ENCODE measurements at places on chromosomes 1 and 21.

DNA sequence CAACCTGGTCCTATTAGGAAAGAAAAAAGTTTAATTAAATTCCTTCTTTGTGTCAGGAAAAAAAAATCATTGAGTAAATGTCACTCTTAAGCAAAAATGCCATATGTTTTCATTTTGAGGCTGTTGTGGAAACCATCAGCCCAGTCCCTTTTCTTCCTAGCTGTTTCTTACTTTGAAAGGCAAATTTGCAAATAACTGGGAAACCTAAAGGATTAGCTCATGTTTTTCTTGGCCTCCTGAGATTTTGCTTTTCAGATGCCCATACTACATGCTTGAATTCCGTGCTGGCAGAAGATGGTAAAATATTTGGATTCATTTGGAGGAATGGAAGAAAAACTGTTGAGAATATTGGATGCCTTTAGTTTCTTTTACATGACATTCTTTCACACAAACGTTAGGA lies 182.1 kb upstream of the ADAMTS5 start:
- no peak for DNase-seq

DNA sequence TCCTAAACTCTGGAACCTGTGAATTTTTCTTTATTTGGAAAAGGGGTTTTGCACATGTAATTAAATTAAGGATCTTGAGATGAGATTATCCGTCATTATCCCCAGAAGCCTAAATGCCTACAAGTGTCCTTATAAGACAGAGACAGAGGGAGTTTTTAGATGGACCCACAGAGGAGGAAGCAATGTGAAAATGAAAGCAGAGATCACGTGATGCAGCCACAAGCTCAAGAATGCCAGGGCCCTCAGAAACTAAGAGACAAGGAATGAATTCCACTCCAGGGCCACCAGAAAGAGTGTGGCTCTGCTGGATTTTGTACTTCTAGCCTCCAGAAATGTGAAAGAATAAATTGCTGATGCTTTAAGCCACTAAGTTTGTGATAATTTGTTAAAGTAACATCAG lies 183.6 kb upstream of the UBE2U start:
- DNase-seq, result no peak

GRCh38 chr1:22428672-22429071 lies 23.0 kb upstream of the ZBTB40 start:
- peak; percentile 43 for DNase-seq

- no peak for DNase-seq
Measured at GRCh38 chr1:147717706-147718097, 42.7 kb downstream of the GJA5 start.

- DNase-seq, result no peak
Measured at GRCh38 chr21:39178421-39178820, 4.8 kb downstream of the PSMG1 start.

DNA sequence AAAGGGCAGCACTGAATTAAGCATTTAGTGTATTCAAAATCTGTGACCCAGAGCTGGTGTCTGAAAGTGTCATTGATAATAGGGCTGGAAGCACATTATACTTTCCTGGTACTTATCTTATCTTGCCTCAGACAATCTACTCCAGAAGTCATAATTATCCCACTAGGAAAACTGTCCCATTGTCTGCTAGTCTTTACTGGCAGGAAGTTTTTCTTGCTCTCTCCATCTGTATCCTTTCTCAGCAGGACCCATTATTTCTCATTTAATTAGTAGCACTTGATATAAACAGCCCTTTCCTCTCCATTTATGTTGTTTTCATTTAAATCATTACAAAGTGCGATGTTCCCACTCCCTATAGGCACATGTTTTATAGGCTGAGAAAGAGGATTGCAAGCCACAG lies 36.5 kb upstream of the BARHL2 start:
- no peak for DNase-seq

DNA sequence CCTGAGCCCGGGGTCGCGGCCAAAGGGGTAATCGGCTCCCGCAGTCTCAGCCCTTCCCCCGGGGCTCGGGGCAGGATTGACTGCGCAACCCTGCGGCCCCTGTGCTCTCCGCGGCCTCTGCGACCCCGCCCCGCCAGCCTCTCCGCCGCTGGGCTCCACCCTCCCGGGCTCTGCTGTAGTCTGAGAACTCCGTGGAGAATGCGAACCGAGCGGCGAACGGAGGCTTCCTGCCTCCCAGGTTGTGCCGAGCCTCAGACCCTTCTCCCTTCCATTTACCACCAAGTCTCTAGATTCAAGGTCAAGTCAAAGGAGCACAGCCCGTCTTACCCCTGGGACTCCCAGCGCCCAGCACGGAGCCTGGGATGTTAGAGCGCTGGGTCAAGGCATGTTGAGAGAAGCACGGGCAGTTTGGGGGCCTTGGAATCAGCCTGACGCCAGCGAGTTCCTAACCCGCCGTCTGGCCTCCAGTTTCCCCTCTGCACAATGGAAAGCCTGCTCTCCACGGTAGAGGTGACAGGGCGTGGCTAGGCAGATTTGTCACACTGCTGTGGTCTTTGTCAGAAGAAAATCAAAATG lies 3.0 kb downstream of the ATP2B4 start:
- DNase-seq, result peak; percentile 62

GRCh38 chr21:20207335-20207734 lies 790.9 kb upstream of the NCAM2 start:
- no peak for DNase-seq

DNA sequence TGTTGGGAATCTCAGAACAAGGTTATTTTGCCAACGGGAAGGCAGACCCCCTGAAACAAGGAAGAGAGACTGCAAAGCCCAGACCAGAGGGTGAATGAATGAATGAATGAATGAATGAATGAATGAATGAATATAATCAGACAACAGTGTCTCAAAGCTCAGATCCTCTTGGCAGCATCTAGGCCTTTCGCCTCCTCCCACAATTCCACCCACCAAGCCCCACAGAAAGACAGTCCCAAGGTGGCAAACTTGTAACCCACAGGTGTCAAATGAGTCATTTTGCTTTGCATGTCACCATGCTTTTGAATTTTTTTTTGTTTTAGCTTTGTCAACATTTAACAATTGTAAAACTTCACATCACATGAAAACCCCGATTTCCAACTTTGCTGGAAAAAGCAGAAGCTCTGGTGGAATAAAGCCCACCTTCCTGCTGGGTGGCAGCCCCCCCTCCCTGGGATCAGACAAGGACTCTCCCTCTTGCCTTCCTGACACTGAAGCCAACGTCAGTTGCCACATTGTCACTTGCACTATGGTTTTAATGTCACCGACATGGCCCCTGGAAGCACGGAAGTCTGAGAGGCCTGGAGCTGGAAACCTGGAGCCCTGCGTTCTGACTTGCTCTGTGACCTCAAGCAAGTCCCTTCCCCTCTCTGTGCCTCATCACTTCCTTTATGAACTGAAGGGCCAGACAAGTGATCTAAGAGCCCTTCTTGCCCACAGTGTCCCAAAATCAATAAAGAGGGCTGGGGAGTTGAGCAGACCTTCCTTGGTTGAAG lies 134.6 kb upstream of the RUNX3 start:
- DNase-seq, result no peak

- DNase-seq, result no peak
Measured at GRCh38 chr1:179310721-179311120, 17.1 kb downstream of the SOAT1 start.

GRCh38 chr1:180186831-180187230 lies 32.2 kb downstream of the QSOX1 start:
- no peak for DNase-seq

- no peak for DNase-seq
Measured at GRCh38 chr1:58909914-58910681, 126.3 kb upstream of the JUN start.

- DNase-seq, result no peak
Measured at GRCh38 chr1:92876351-92876750, 44.5 kb downstream of the RPL5 start.

- DNase-seq, result no peak
Measured at GRCh38 chr1:180560868-180561600, 2.3 kb downstream of the OVAAL start.

DNA sequence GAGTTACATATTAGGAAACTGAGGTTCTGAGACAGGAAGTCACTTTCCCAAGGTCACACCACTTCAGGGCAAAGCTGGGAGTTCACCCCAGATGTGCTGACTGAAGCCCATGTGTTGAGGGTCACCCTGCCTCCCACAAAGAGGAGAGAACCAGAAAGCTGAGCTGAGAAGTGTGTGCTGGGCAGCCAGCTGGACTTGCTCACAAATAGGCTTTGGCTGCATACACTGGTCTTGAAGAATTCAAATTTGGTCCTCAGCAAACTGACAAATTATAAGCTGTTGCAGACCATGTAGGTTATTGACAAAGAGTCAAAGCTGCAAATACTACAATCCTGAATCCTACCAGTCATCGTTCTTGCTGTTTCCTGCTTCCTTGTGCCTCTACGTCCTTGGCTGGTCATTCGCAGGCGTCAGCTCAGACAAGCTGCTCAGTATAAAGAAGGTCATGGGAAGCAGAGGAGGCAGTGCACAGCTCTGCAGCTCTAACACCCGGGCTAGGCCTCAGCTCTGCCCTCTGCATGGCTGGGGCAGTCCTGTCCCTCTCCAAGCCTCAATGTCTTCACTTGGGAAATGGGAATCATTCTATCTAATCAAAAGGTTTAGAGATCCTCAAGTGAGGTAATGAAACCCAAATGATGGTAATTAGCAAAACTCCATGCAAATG lies 40.0 kb downstream of the CDCP2 start:
- no peak for DNase-seq

GRCh38 chr21:40602080-40602479 lies 244.9 kb downstream of the DSCAM start:
- DNase-seq, result no peak

GRCh38 chr1:150311762-150312161 lies 9.6 kb upstream of the PRPF3 start:
- DNase-seq, result no peak

DNA sequence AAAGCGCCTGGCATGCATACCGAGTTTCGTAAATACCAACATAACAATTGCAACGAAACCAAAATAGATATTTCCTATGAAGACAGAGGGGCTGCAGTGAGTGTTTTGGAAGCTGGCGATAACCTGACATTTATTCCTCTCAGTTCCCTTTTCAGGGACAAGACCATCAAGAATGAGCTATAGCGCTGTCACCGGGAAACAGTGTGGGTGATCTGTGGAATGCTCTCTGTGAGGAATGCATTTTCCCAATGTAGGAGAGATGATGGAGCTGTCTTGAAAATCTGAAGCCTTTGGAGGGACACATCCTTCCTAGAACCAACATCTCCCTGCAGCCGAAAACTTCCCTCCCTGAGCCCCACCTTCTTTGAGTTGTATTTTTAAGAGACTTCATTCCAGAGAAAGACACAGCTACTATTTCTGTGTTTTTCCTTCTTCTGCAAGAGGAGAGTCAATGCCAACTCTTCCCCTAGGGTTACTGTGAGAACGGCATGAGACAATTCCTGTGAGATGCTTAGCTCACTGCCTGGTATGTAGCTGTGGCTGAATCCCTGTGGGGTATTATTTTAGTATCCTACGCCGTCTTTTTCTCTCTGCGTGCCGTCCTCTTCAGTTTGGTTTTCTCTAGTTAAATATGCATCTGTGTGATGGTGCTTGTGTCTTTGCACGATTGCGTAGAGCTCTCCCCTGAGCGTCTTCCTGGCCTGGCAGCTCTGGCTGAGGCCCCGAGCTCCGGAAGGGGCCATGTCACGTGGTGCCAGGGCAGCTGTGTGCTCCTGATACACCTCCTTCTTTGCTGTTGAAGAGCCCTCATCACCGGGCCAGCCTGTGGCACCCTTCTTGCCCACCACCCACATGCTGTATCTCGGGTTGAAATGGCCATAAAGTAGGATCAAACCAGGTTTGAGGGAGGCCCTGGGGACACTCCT lies 45.2 kb downstream of the AJAP1 start:
- no peak for DNase-seq

- DNase-seq, result no peak
Measured at GRCh38 chr1:3464649-3465025, 10.2 kb downstream of the ARHGEF16 start.

GRCh38 chr21:45266518-45267389 lies 20.9 kb downstream of the POFUT2 start:
- no peak for DNase-seq

DNA sequence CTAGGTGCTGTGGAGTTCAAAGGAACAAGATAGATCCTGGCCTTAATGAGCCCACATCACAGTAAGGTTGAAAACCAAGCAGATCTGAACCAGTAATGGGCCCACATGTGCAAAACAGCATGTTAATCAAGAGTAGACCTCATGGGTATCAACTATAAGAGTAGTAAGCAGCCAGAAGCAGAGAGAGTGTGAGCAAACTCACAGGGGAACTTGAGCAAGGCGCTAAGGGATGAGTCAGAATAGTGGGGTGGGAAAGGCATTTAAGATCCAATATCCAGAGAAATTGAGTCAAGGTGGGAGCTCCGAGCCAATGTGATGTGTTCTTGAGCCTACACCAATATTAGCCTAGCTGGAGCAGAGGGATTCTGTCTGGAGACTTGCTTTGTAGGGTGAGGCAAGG lies 52.4 kb upstream of the GJA5 start:
- DNase-seq, result no peak

DNA sequence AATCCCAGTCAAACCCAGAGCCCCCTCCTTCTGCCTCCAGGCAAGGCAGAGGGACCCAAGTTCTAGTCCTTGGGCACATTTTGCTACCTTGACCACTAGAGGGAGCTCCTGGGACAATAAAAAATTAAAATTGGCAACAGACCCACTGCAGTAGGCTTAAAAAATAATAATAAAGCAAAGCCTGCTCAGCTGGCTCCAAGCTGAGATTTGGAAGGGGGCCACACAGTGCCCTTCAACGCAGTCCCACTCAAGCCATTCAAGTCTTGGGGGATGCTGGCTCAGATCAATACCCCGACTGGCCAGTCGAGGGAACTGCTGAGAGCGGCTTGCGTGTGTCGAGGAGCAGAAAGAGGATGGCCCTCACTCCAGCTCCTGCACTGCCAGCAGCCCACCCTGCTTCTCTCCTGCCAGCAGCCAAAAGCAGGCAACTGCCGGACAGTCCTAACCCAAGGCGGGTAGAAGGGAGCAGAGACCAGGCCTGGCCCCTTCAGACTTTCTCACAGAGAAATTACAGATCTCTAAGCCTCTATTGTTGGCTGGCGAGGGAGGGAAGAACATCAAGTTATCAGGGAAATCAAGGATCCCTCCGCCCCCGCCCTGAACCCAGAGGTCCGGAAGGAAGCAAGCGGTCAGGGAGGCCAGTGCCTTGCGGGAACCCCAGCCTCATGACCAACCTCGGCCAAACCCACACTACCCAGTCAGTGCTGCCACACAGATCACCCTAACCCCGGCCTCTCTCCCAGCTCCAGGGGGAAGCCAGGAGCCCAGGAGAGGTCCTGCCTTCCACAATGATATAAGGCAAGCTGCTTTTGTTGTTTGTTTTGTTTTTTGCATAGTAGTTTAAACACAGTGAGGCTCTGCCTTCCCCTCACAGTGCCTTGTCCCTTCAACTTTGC lies 4.9 kb upstream of the ALDH4A1 start:
- peak; percentile 54 for DNase-seq

- DNase-seq, result no peak
Measured at GRCh38 chr1:7265771-7266371, 480.6 kb downstream of the CAMTA1 start.

Measured in HAP-1 (cell line).